Right renal pelvis (tissue), 4 donors: ENCODE measurements at places on chromosomes 1 and 21.

DNA sequence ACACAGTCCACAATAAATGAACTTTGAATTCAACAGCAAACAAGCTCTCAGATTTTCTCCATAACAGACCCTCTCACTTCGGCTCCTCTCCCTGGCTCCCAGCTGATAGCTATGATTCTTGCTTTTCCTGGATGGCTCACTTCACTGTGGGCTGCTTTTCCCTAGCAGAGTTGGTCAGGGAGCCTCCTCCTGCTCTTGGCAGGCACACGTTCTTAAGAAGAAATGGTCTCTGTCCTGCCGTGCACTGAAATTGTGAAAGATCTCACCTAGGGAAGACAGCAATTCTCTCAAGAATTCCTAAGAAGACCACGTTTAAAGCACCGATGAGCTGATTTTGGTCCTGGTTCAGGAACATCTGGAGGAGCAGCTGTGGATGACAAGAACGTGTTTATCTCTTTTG is 148.5 kb upstream of the KCNK2 start:
- DNase-seq = no peak

- no peak for DNase-seq
Observed at GRCh38 chr1:204194080-204194479, 2.2 kb downstream of the KISS1 start.

- no peak for DNase-seq
Observed at GRCh38 chr1:109538827-109539555, 681 bp upstream of the GPR61 start.

- DNase-seq = no peak
Observed at GRCh38 chr21:17679002-17679600, 66.4 kb upstream of the BTG3 start.

GRCh38 chr1:8870103-8870502 is 8.4 kb downstream of the ENO1 start:
- DNase-seq = no peak

DNA sequence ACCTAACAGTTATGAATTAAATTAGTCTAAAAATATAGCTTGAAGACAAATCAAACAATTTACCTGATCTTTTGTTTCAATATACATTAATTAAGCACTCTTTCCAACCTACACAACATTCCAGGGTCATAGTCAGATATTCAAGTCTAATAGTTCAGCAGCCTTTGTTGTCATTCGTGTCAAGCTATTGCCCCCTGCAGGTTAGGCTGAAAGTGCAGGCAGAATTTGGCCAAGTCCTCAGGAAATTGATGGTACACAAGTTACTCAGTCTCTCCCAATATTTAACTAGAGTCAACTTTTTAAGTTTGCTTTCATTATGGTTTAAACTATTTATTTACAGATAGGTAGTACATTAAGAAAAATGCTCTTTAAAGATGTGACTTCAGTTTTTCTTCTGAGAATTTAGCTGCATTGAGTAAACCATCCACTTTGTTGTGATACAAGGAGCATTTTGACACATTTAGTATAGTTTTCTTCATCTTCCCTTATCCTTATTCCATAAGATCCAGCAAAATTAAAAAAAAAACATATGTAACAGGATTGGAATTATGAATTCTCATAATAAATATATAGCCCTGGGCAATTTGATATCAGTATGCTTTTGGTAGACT is 130.3 kb upstream of the DPYD start:
- DNase-seq = no peak

DNA sequence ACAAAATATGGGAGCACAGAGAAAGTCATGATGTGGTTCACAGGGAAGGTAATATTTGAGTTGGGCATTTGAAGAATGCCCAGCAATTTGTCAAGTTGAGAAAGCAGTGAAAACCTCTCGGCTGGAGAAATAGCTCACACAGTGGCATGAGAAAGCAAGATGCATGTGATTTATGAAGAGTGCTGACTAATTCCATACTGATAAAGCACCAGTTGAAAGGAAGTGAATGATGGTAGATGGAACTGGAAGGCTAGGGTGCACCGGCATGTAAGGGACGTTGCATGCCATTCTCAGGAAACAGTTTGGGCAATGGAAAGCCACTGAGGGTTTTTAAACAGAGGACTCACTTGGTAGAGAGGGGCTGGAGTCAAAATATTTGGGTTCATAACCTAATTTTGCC is 53.5 kb upstream of the MTF2 start:
- no peak for DNase-seq

DNA sequence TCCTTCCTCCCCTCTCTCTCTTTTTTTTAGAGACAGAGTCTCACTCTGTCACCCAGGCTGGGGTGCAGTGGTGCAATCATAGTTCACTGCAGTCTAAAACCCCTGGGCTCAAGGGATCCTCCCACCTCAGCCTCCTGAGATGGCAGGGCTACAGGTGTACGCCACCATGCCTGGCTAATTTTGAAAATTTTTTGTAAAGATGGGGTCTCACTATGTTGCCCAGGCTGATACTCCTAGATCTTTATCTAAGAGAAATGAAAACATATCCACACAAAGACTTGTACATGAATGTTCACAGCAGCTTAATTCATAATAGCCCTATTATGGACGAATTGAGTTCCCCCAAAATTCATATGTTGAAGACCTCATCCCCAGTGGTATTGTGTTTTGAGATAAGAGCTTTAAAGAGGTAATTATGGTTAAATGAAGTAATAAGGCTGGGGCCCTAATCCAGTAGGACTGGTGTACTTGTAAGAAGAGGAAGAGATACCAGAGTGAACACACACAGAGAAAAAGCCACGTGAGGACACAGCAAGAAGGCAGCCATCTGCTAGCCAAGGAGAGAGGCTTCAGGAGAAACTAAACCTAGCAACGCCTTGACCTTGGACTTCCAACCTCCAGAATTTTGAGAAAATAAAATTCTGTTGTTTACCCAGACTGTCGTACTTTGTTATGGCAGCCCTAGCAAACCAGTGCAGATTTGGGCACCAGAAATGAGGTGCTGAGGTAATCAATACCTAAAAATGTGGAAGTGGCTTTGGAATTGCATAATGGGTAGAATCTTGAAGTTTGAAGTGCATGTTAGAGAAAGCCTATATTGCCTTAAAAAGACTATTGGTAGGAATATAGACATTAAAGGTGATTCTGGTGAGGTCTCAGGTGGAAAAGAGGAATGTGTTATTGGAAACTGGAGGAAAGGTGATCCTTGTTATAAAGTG is 13.2 kb downstream of the IFNLR1 start:
- no peak for DNase-seq

GRCh38 chr1:247113094-247113497 is 8.9 kb upstream of the ZNF669 start:
- no peak for DNase-seq

DNA sequence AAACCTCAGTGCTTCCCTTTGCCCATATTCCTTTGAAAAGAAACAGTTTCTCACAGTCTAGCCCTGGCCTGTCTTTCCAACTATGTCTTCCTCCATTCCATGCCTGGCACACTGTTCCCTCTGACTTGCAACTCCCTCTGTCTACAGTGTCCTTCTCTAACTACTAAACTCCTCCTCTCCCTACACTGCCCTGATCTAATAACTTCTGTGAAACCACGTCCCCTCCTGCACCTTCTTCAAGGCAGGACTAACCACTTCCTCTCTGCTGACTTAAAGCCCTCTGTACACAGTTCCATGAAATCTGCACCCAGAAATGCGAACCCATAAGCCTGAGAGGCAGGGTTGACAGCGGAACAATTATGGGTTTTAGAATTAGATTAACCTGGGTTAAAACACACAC is 62.2 kb upstream of the ATP1B1 start:
- no peak for DNase-seq
